NCI-H1092 treated with DMSO at 0.1 percent for 48 hours (cell line): ENCODE measurements at places on chromosomes 2 and 18.

- DNase-seq: no peak
These were observed 142.0 kb downstream of the TDRD15 start for GRCh38 chr2:21265752-21266151.

- peak; percentile 25 for DNase-seq
These were observed 176.3 kb upstream of the NABP1 start for GRCh38 chr2:191501561-191502168.

DNA sequence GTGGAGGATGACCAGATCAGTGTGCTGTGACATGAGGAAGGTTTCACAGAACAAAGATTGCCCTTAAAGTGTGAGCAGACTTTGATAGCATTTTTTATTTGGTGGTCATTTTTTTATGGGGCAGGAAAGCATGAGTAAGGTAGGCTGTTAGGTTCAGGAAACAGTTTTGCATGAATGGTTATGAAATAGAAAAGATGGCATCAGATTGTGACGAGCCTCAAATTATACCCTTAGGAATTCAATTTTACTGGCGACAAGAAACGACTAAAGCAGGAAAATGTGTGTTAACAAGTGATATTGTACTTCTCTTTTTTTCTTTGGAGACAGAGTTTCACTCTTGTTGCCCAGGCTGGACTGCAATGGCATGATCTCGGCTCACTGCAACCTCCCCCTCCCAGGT lies 44.7 kb downstream of the PIK3C3 start:
- DNase-seq: no peak

GRCh38 chr2:30346471-30347169 lies 100.4 kb upstream of the LCLAT1 start:
- DNase-seq: no peak
